ENCODE measurements at places on chromosomes 16 and 17. TPM values are rescaled to one million over a fixed set of nuclear protein-coding genes. Genes with fewer than 3 reads are reported as not detected.
A peak's percentile ranks its signal among the peaks of the same experiment; 100 is the strongest.

GRCh38 chr17:33154869-33155455, 138.1 kb downstream of the ASIC2 start:
- no peaks in the 10 kb centered on the region for H3K27me3 ChIP-seq
- H3K4me1 ChIP-seq, result no peaks in the 10 kb centered on the region

DNA sequence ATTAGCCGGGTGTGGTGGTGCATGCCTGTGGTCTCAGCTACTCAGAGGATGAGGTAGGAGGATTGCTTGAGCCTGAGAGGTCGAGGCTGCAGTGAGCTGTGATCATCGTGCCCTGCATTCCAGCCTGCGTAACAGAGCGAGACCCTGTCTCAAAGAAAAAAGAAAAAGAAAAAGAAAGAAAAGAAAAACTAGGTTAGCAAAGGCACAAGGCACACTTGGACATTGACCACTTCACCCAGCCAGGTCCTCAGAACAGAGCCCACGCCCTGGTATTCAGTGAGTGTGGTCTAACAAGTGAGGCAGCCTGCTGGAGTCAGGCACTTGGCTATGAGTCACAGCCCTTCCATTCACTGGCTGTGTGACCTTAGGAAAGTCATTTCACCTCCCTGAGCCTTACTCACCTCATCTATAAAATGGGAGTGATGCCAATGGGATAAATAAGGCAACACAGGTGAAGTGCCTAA, 10.4 kb downstream of the MILR1 start:
- H3K27me3 ChIP-seq, result no peaks in the 10 kb centered on the region
- no peak overlapping the region for H3K27ac ChIP-seq
- DNase-seq, result no peak
- H3K36me3 ChIP-seq, result no peaks in the 10 kb centered on the region

DNA sequence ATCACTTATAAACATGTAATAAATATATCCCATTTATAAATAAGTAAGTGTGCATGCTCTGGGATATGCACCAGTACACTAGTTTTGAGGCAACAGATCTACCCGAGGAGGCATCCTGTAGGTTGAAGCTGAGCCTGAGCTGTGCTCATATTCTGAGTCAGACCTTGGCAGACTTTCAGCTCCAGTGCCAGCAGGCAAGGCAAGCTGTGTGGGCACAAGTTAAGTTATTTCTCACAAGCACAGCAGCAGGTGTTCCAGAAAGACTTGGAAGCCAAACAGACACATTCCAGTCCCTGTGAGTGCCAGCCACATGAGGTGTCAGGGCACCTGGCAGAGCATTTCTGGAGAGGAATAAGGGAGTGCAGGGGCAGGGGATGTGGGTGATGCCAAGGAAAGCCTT, 1.3 kb upstream of the CLEC19A start:
- no peak overlapping the region for H3K4me3 ChIP-seq
- H3K4me1 ChIP-seq, result no peaks in the 10 kb centered on the region
- H3K27ac ChIP-seq, result no peak overlapping the region
- no peaks in the 10 kb centered on the region for H3K27me3 ChIP-seq

CCL3 gene
- total RNA-seq, result 1.7 TPM

CACNG5 gene
- not detected for total RNA-seq

DNA sequence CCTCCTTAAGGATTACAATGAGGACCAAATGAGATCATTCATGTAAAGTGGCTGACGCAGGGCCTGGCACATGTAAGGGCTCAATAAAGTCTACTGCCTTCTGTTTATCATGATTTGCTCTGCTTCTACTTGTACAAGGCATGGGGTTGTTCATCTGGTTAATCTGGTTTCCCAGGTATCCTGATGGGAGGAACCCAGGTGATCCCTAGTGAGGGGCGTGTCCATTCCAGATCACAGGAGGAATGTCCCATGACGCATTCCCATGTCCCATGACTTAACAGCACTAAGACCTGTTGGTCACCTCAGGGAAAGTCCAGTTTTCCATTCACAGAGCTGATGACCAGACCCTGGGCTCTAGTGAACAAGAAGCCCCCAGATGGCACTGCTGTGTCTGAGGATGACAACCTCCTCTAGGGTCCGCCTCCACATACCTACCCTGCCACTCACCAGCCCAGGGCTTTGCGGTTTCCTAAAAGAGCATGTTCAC, 11.5 kb upstream of the TPPP3 start:
- H3K36me3 ChIP-seq, result no peaks in the 10 kb centered on the region
- peak; percentile 62 for DNase-seq
- peak overlapping the region; percentile 86 for H3K27ac ChIP-seq
- H3K4me1 ChIP-seq, result peaks cover 21% of the 10 kb centered on the region
- H3K27me3 ChIP-seq, result no peaks in the 10 kb centered on the region

DNA sequence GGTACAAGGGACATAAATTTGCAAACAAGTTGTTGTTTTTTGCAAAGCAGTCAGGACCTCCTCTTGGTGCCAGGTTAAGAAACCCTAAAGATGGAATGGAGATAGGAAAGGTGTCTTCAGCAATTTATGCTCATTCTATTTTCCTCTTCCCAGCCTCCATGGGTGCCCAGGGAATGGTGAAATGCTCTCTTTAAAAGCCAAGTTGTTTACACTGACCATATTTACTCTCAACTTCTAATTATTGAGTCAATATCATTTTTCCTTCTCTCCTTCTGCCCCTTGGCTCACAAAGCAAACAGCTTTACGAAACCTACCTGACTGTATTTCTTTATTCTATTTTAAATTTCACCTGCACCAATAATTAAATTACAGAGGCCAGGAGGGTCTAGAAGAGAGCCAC, 138.5 kb upstream of the IRX3 start:
- H3K4me3 ChIP-seq, result no peak overlapping the region
- DNase-seq, result no peak
- H3K36me3 ChIP-seq, result no peaks in the 10 kb centered on the region

GRCh38 chr16:82470620-82471152, 156.1 kb upstream of the CDH13 start:
- no peaks in the 10 kb centered on the region for H3K27me3 ChIP-seq
- H3K27ac ChIP-seq, result no peak overlapping the region
- DNase-seq, result no peak
- no peaks in the 10 kb centered on the region for H3K36me3 ChIP-seq
- no peaks in the 10 kb centered on the region for H3K4me1 ChIP-seq
- no peak overlapping the region for H3K4me3 ChIP-seq
